Activated T-helper 17 cell treated with anti-CD3 and anti-CD28 coated beads, Interleukin-2, amount 50 U/mL, for 72 hours (primary cell): ENCODE measurements at places on chromosomes 5 and 9. TPM values are rescaled to one million over a fixed set of nuclear protein-coding genes. Genes with fewer than 3 reads are reported as not detected.

DNA sequence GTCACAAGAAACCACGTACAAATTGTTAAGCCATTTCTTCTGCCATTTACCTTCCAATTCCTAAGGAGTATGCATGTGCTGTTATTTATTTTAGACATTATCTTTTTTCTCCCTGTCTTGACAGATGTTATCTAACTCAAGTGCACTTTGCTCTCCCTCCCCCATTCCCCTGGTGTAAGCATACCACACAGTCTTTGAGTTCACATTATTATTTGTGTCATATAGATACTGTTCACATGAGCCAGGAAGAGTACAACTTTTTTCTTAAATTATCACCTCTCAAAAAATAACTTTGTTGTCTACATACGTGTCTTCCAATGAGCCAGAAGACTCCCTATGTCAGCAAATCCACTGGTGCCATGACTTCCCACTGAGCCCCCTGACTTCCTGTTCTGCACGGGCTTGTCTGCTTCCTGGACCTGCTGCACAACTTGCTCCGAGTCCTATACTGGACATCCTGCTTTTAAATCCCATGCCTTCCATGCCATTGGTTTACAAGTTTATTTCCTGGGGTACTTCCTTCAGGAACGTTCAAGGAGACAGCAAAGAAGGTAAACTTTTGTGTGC is 19.9 kb upstream of the FAM120A start:
- ATAC-seq: no peak

DNA sequence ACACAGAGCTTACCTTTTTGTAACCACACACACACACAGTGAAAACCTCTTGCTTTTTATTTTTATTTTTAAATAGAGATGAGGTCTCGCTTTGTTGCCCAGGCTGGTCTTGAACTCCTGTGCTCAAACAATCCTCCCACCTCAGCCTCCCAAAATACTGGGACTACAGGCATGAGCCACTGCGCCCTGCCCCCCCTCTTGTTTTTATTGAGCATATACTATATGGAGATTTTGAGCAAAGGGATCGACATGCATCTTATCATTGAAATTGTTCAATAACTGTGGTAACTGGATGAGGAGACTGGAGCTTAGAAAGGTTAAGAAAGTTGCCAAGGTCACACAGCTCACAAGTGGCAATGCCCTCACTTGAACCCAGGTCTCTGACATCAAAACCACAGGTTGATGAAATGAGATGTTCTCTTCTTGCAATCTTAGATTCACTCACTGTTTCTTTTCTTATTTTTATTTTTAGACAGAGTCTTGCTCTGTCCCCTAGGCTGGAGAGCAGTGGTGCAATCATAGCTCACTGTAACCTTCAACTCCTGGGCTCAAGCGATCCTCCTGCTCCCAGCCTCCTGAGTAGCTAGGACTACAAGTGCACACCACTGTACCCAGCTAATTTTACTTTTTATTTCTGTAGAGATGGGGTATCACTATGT is 26.8 kb upstream of the STXBP1 start:
- ATAC-seq: peak; percentile 54

The HTR1A gene
- not detected for total RNA-seq

The FST gene
- total RNA-seq: not detected

GRCh38 chr5:140145818-140146522 is 20.2 kb downstream of the IGIP start:
- peak; percentile 84 for ATAC-seq

- ATAC-seq: no peak
These were observed 78.2 kb upstream of the GNA14 start for GRCh38 chr9:77726289-77726688.

DNA sequence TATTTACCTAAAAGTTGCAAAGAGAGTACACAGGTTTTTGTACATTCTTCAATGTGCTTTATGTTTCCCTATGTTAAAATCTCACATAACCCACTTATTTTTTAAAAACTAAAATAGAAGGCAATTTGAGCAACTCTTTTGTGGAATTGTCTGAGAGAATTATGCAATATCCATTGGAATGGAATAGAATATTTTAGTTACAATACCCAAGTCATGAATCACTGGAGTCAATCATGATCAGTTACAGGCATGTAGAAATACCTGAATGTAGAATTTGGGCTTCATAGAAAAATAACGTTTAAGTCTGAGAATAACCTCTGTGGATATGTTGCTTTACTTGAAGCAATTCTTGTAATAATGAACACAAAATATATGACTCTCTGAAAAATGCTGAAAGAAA is 143.3 kb downstream of the FGF10 start:
- ATAC-seq: no peak

- peak; percentile 26 for ATAC-seq
These were observed 766.2 kb downstream of the PTPRD start for GRCh38 chr9:9846557-9846956.

DNA sequence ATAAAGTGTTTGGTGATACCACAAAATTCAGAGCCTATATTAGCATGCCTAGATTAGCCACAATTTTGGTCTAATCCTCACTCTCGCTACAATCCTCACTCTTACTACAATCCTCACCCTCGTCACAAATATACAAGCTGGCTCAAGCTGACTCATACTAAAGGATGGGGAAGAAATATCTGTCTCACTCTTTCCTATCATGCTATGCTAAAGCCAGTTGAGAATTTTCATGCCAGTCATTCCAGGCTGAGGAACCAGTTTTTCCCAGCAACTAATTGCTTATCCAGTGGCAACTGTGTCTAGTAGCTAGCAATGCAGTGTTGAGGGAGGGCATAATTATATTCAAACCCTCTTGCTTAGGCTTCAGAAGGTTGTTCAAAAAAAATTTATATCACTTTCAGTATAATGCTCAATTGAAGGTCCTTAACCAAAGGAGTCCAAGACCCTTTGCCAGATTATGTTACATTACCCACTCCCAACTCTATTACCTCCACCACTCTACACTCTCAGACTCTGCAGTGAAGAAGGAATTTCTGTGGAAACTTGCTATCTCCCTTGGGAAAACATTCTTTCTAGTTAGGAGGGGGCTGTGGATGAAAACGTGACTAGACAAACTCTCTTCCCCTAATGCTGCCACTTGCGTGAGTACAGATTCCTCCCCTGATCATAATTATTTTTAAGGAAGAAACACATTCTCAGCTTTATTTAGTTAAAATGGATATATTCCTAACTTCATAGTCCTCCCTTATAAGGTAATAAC is 810.3 kb upstream of the ACO1 start:
- no peak for ATAC-seq

GRCh38 chr9:120690372-120690771 is 23.9 kb downstream of the MEGF9 start:
- ATAC-seq: no peak

The PIP5KL1 gene
- 2.6 TPM for total RNA-seq

GRCh38 chr5:157460921-157461792 is 1.1 kb downstream of the NIPAL4 start:
- no peak for ATAC-seq

DNA sequence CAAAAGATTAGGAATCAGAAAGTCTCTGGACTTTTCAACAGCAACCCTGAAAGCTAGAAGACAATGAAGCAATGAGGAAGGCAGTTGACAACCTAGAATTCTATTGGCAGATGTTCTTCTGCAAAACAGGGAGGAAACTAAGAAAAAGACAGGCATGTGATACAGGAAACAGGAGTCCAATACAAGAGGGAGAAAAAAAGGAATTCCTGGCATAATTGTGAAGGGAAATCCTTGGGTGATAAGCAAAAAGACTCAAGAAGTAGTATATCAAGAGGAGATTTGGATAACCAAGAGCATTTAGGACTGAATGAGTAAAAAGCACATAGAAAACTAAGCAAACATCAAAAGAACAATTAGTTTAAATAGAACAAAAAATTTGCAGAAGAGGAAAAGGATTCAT is 58.6 kb downstream of the LPAR1 start:
- ATAC-seq: no peak

DNA sequence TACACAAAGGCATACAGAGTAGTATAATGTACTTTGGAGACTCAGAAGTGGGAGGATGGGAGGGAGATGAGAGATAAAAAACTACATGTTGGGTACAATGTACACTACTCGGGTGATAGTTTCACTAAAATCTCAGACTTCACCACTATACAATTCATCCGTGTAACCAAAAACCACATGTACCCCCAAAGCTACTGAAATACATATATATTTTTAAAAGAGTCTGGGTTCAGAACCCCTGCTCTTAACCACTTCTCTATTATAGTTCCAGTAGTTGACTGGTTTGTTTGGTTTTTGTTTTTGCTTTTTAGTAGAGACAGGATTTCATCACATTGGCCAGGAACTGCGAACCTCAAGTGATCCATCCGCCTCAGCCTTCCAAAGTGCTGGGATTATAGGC is 22.6 kb downstream of the SGTB start:
- no peak for ATAC-seq

- ATAC-seq: no peak
These were observed 48.2 kb upstream of the DPYSL3 start for GRCh38 chr5:147557876-147558745.

- no peak for ATAC-seq
These were observed 206.0 kb downstream of the PCSK1 start for GRCh38 chr5:96226941-96227552.

The BARHL1 gene
- total RNA-seq: not detected

The IL4 gene
- total RNA-seq: not detected

The FBXL7 gene
- not detected for total RNA-seq

DNA sequence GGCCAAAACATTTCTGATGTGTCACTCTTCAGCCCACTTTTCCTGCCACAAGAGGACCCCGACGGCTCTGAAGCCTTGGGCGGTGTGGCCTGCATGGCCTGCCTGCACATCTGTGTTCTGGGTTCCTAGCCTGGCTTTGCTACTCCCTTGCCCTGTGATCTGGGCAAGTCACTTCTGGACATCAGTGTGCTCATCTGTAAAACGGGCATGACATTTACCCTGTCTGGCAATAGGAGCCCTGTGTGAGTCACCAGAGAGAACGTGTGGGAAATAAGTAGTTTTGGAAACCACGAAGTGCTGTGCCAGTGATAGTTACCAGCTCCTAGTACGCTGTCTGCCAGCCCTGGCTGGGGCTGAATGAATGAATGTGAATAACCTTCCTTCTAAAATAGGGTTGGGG is 90.8 kb downstream of the MACROH2A1 start:
- peak; percentile 67 for ATAC-seq

GRCh38 chr5:85205430-85205829 is 820.8 kb upstream of the EDIL3 start:
- ATAC-seq: no peak

- no peak for ATAC-seq
These were observed 163.5 kb upstream of the MSX2 start for GRCh38 chr5:174560861-174561260.

GRCh38 chr5:84016085-84016484 is 295.4 kb upstream of the HAPLN1 start:
- no peak for ATAC-seq

GRCh38 chr5:93681432-93681831 is 60.0 kb downstream of the POU5F2 start:
- ATAC-seq: no peak

GRCh38 chr5:84299959-84300358 is 84.7 kb downstream of the EDIL3 start:
- no peak for ATAC-seq

GRCh38 chr5:52804981-52805380 is 17.3 kb downstream of the ITGA1 start:
- ATAC-seq: no peak
